Activated T-helper 1 cell treated with Interleukin-2 at 50 U/mL for 16 hours (primary cell): ENCODE measurements at places on chromosomes 1 and 21.

GRCh38 chr1:155856257-155856974, 598 bp downstream of the GON4L start:
- DNase-seq: no peak

GRCh38 chr1:1305300-1306069, 2.2 kb downstream of the ACAP3 start:
- peak; percentile 62 for DNase-seq

DNA sequence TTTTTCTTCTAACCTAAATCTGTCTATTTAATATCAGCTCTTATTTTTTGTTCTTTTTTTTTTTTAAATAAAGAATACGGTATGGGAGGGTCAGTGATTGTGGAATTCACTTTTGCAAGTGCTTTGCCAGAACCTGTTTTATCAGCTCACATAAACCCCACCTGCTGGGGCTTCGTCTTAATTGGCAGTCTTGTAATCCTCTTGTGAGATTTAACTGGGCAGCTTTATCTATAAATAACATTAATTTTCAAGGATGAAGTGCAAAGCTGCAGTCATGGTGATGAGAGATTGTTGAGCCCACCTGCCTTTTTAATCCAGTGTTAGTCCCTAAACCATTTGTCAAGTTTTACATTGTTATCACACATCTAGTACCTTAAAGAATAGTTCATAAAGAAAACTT, 18.2 kb upstream of the PDC start:
- DNase-seq: no peak

DNA sequence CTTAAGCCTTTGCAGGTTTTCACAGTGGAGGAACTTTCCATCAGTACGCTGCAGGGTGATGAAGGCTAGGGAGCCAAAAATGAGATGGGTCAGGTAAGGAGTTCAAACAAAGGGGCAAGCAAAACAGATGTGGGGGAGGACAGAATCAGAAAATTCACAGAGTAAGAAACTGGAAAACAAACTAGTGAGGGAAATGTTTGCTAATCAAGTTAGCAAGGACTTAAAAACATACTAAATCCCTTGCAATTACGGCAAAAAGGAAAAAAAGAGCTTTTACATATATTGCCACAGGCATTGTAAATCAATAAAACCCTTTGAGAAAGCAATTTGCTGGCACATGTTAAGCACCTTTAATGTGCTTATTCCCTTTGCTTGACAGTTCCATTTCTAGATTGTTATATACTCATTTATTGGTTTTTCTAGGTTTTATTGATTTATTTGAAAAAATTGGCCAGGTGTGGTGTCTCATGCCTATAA, 45.8 kb upstream of the SERBP1 start:
- DNase-seq: no peak

DNA sequence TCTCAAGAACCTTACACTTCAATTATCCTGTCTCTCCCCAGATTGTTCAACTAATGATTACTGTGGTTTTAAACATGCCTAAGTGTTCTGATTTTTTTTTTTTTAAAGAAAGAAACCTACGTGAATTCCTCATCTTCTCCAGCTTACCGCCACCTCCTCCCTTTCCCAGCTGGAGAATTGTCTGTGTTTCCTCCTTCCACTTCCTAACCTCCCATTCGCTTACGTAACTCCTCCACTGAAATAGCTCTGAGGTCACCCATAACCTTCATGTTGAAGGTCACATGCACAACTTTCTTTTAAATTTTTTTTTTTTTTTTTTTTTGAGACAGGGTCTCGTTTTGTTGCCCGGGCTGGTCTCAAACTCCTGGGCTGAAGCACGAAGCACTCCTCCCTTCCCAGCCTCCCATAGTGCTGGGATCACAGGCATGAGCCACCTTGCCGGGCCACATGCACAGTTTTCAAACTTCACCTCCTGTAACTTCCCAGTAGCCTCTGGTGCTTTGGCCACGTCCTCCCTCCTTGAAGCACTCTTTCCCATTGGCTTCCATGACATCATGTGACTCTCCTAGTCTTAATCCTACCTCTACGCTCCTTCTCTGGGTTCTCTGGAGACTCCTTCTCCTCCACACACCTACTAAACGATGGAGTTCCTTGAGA, 9.8 kb upstream of the CAPZB start:
- DNase-seq: no peak

GRCh38 chr1:243950166-243950565, 100.1 kb upstream of the AKT3 start:
- no peak for DNase-seq

DNA sequence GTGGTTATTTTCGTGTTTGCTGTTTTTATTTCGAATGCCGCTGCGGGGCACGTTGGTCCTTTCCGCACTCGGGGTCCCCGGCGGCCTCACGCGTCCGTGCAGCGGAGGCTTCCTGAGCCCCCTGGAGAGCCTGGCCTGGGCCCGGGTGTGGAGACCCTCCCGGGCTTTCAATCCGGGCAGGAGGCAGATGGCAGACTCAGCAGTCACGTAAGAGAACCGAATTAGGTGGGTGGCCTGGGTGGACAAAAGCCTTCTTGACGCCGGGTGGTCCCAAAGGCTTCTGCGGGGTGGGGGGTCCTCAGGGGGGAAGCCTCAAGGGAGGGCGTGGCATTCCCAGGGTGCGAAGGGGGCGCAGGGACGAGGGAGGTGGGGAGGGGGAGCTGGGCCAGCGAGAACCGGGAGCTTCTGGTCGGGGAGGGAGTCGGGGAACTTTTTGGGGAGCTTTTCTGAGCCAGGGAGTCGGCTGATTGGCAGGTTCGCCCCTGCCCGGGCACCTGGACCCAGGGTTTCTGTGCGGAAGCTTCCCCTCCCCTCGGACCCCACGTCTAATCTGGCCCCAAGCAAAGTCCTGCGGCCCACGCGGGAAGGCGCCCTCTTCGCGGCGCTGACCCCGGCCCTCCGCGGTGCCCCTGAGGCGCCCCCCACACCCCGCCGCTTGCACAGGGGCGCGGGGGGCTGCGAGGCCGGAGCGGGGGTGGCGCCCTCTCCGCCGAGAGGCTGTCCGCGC, 1.3 kb upstream of the HES4 start:
- DNase-seq: no peak

DNA sequence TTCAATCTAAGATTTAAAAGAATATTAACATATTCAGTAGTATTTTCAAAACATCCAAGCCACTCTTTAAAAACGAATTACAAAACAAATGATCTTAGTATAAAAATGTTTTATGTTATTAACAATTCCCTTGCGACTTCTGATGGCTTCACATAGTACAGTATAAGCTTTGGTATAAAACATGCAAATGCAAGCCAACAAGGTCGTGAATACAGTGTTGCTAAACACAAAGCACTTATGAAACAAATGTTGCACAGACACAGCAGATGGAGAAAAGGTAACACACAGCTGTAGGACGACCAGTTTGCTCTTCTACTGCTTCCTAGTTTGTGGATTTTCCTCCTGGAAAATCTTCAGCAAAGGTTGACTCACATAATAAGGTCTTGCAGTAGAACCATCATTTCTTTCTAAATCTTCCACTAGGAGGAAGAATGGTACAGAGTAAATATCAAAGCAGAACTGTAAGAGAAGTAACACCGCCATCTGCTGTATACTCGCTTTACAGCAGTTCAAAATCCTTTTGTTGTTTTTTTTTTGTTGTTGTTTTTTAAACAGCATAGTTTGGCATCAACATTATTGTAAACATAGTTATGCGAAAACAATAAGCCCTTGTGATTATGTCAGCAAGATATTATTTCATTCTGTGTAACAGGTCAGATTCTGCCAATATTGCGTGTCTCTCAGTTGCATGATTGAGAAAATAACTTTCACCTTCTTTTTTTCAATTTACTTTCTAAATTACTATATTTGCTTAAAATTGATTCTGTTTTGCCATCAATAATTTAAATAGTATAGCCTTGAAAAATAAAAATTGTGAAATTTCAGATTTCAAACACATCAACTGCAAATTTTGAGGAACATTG, 69.5 kb downstream of the LHX8 start:
- no peak for DNase-seq

DNA sequence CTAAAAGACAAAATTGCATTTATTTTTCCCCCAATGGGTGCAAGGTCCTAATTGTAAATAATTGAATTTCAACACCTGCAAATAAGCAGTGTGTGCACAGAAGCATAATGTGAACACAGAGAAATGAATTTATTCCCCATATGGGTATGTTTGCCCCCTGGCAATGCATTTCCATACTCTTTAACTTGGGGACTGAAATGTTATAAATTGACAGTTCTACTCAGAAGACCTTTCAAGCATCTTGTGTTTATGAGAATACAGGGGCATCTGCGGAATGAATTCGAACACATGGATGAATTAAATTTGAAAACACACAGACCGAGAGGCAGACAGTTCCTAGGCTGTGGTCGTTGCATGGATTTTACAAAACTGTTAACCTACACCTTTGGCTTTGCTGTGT, 3.5 kb downstream of the PBX1 start:
- DNase-seq: no peak

GRCh38 chr1:182795563-182796228, 6.1 kb downstream of the NPL start:
- no peak for DNase-seq

DNA sequence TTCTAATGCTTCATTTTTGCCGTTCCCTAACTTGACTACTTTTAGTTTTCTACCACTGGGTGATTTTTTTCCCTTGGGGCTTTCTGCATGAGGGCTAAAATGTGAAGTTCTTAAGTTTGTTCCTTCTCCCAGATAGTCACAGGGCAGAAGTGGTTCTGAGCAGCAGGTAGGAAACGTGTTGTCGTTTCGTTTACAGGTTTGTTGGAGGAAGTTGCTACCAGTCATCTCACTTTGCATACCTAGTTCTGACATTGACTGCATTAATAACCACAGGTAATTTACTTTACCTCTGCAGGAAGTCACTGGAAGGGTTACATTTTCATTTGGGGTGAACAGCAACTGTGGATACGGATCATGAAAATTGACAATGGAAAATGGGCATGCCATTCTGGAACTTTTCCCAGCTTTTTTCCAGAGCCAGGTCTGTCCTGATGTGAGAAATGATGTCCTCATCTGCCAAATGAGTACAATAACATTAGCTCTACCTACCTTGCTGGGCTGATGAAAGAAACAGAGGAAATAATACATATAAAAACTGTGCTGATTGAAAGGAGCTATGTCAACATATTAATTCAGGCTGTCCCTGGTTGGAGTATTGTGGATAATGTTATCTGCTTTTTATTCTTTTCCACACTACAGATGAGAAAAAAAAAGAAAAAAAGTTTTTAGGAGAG, 94.2 kb downstream of the DISC1 start:
- DNase-seq: no peak

GRCh38 chr1:150138044-150138443, 11.7 kb upstream of the PLEKHO1 start:
- no peak for DNase-seq

GRCh38 chr1:21517161-21517589, 8.0 kb downstream of the ALPL start:
- no peak for DNase-seq

- no peak for DNase-seq
Observed at GRCh38 chr1:171179318-171180227, 5.5 kb upstream of the FMO2 start.

DNA sequence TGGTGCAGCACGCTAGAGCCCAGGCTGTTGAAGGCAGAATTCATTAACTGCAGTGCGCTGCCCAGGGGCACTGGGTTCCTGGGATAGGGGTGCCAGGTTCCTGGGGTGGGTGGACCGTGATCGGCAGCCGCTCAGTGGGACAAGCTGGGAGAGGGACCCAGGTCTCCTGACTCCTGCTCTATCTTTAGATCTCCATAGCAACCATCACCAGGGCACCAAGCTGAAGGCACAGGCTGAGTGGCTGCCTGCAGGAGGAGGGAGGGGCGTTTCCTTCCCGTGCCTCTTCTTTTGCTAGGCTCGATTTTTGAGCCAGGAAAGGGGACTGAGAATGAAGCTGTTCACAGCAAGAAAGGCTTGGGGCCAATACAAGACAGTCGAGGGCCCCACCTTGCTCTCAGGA, 20.9 kb upstream of the CDCP2 start:
- DNase-seq: no peak

GRCh38 chr1:58857680-58858673, 74.1 kb upstream of the JUN start:
- peak; percentile 13 for DNase-seq

GRCh38 chr1:105072850-105073249, 1323.2 kb downstream of the AMY1C start:
- DNase-seq: no peak

- no peak for DNase-seq
Observed at GRCh38 chr1:18537386-18538306, 56.9 kb downstream of the KLHDC7A start.
